ENCODE measurements at places on chromosomes 1 and 21.
A peak's percentile ranks its signal among the peaks of the same experiment; 100 is the strongest.

DNA sequence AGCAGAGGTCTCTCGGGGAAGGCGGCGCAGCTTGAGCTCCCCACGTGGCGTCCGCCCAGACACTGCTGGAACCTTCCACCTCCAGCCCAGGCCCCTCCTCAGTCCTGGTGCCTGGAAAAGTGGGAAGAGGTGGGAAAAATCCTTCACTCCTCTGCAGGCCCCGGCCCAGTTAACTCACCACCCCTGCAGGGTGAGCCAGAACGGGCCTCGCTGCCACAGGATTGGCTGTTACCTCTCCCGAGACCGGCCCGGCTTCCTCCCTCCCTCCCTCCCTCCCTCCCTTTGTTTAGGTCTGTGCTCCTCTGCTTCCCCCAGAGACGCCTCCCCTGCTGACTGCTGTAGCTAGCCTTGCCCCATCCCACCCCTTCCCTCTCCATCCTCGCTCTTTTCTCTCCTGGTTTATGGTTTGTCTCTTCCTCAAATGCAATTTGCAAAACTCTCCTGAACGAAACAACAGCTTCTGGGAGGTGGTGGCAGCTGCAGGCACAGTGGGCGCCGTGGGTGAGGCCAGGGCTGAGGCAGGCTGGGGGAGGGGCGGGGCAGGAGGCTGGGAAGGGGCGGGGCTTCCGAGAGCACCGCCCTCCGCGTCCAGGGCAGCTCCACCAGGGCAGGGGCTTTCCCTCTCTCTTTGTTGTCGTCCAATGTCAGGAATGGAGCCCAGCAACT lies 6.5 kb downstream of the CAPN9 start:
- no peak for DNase-seq

DNA sequence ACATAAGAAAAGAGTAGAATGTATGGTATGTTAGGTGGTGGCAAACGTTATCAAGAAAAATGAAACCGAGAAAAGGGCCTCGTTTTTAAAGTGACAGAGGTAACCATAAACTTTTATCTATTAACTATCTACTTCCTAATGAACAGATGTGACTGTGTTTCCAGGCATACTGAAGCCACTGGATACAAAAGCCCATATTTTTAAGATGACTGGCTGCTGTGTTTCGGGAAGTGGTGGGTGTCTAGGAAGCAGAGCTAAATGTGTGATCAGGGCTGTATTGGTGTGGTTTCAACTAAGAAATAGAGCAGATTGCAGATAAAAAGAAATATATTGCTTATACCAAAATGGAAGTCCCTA lies 71.8 kb downstream of the CHRM3 start:
- DNase-seq, result no peak

DNA sequence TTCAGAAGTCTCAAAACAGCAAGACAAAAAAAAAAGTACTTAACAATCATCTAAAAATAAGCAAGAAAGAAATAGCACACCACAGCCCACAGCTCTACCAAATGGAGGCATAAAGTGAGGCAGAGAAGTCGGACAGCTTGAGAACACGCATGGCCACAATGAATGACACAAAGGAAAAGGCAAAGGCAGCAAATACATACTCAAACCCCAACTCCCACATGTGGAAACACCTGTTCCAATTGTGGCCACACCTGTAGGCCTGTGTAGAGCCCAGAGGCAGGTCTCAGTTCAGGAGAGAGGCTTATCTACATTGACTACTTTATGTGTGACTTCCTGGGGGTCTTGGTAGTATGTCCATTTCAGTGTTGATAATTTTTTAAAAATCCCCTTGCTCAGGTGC lies 543.5 kb downstream of the LMO4 start:
- DNase-seq, result no peak

DNA sequence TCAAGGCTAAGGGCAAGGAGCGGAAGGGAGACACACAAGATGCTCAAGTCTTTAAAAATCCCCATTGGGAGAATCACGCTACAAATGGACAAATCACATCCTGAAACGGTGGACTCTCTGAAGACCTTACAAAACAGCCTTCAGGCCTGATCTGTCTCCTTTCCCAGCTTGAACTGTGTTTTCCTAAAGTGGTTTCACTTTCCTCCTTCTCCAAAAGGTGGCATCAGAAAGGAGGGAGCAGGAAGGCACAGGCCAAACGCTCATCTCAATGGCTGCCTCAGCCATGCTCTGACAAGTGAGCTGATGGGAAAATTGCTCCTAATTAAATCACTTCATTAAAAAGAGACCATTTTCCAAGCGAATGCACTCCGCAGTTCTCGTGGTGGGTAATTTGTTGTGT lies 47.7 kb downstream of the UTP25 start:
- no peak for DNase-seq

- no peak for DNase-seq
These were observed 4.2 kb upstream of the PFKL start for GRCh38 chr21:44295646-44296045.

DNA sequence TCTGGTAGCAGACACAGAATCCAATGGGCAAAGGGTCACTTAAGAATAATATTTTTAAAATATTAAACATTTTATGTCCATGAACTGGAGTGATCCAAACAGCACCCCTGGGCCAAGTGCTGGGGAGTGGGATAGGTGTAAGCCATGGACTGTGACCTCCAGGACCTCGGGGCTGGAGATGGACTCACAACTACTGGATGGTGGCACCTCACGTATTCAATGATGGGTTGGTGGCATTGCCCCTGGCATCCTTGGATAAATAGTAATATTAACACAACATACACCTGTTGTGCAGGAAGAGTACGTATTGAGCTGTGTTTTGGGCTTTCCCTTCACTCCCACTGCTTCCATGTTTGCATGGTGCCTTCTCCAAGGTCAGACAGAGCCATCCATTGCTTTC lies 39.3 kb upstream of the TENT5C start:
- DNase-seq, result no peak

DNA sequence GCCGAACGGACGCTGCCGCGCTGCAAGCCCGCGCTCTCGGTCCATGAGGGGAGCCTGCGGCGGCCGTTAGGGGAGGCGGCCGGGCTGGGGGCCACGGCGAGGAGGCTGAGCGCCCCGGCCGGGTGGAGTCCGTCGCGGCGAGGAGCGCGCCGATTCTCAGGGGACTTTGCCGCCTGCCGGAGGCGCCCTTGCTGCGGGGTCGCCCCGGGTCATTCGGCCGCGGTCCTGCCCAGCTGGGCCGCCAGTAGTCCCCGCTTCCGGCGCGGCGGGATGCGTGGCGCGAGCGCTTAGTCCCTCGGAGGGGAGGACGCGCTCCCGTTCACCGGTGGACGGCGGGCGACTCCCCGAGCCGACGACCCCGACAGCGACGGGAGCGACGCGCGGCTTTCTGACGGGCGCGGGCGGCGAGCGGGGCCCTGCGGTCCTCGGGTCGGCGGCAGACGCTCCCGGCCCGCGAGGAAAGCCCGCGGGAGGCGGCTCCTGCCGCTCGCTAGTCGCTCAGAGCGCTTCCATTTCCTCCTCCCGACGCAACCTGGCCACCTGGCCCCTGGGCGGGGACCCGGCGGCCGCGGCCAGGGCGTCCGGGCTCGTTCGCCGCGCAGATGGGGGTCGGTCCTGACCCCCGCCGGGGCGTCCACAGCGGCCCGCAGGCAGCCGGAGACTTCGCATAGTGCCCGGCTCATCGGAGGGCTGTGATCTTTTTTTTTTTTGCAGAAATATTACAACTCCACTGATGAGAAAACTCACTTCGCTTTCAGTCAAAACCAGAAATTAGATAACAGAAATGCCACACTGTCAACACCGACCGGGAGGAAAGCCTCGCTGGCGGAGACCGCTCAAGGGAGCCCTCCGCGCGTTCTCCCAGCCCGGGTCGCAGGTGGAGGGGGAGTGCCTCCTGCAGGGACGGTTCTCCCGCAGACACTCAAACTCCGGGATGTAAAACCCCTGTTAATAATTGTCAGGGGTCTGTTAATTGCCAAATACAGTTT lies 641 bp upstream of the ZBTB21 start:
- DNase-seq, result peak; percentile 4

DNA sequence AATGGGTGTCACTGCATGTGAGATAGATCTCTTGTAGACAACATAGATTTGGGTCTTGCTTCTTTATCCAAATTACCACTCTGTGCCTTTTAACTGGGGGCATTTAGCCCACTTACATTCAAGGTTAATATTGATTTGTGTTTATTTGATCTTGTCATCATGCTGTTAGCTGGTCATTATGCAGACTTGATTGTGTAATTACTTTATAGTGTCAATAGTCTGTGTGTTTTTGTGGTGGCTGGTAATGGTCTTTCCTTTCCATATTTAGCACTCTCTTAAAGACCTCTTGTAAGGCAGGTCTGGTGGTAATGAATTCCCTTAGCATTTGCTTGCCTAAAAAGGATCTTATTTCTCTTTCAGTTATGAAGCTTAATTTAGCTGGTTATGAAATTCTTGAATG lies 29.6 kb downstream of the ZNF691 start:
- DNase-seq, result no peak

- DNase-seq, result no peak
These were observed 72.2 kb downstream of the PHTF1 start for GRCh38 chr1:113686891-113687618.

DNA sequence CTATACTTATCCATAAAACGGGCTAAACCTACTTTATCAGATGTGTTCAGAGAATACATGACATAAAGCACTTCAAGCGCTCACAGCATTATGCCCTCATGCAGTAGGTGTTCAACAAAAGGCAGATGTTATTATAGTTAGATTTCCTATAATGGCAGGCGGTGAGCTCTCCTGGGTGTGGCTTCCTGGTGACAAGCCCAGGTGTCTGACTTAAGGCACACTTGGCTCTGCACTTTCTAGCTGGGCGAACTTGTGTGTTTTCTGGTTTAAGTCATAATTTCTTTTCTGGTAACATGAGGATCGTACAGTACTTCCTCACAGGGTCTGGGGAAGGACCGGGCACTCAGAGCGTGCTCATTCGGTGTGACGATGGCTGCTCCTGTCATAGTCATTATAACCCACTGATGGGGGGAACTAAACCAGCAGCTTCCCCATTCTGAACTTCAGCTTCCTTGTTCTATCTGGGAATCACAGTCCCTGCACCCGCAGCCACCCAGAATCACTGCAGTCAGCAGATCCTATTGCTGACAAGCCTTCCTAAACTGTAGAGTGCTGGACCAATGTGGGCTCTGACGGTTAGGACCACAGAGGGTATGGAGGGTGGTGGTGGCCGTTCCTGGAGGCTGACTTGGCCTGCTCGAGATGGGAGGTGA lies 52.8 kb downstream of the IGSF21 start:
- DNase-seq, result no peak

GRCh38 chr21:29654855-29655254 lies 284.9 kb downstream of the GRIK1 start:
- no peak for DNase-seq

DNA sequence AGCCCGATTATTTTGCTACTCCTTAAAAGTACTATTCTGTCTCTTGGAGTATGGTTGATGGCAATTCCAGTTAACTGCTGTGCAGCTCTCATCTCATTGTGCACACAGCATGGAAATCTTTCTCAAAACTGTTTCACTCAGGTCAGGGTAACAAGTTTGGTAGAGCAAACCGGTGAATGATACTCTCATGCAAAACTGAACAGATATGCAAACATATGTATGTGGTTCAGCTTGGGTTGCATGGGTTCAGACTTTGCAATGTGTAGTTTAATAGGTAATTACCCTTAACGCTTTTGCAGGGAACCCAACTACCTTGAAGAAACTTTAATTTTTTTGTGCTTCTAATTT lies 2.2 kb downstream of the GADD45A start:
- DNase-seq, result no peak

DNA sequence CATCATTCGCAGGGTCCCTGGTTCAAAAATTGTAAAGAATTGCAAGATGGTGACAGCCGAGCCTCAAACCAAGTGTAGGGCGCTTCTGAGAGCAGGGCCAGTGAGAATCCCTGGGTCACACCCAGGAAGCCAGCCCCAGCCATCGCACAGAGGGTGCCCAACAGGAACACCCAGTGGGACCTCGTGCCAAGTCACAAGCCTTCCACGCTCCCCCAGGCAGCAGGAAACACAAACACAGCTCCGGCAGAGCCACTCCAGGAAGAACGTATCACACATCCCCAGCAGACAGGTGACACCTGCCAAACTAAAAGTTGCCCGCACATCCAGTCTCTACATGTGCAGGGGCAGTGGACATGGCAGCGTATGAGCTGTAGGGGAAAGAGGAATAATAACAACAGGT lies 20.2 kb downstream of the DHRS3 start:
- no peak for DNase-seq

DNA sequence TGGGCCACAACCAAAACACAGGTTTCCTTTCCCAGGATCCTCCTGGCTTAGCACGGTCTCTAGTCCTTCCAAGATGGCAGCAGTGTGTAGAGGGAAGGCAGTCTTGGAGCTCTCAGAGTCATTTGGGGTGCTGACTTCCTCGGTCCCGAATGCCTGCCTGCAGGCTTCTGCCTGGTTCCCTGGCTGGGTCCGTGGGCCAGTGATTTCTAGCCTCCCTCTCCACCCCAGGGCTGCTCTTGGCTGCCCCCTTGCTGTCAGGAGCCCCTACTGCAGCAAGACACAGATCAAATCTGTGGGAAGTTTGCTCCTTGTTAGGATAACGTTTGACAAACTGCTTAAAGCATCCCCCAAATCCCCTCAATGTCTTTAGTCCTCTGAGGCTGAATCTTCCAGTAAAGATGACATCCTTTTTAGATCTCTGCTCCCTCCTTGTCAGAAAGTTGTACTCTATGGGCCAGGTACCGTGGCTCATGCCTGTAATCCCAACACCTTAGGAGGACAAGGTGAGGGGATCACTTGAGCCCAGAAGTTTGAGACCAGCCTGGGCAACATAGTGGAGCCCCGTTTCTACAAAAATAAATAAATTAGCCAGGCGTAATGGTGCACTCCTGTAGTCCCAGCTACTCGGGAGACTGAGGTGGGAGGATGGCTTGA lies 272.5 kb downstream of the RRAGC start:
- DNase-seq, result peak; percentile 19

GRCh38 chr1:234546387-234546704 lies 63.6 kb downstream of the IRF2BP2 start:
- no peak for DNase-seq

- DNase-seq, result no peak
These were observed 760.4 kb upstream of the CXADR start for GRCh38 chr21:16752475-16752857.

- DNase-seq, result no peak
These were observed 15.6 kb downstream of the NIBAN1 start for GRCh38 chr1:184958554-184959353.

- DNase-seq, result no peak
These were observed 6.0 kb downstream of the STMN1 start for GRCh38 chr1:25900219-25900618.

DNA sequence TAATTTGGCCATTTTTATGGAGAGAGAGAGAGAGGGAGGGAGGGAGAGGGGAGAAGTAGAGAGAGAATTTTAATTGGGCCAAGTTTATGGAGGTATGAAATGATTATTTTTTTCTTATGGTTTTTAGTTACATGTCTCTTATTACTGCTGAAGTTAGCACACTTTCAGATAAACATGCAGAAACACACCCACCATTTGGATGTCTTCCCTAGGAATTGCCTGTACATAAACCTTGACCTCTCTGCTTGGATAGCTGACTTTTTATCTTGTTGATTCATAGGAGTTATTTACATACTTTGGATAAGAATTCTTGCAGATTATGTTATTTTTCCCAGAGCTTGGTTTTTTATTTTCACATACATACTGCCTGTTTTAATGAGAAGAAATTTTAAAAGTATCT lies 310.2 kb upstream of the ADAMTS5 start:
- DNase-seq, result no peak

- DNase-seq, result no peak
These were observed 189.7 kb downstream of the CENPF start for GRCh38 chr1:214792527-214793186.

Measured in stimulated activated CD8-positive, alpha-beta memory T cell treated with anti-CD3 and anti-CD28 coated beads, Interleukin-12 subunit alpha, Interleukin-12 subunit beta, amount 100 ng/mL, for 1 hour (primary cell).